Fibroblast of skin of scalp (primary cell): ENCODE measurements at places on chromosomes 5 and 9.

DNA sequence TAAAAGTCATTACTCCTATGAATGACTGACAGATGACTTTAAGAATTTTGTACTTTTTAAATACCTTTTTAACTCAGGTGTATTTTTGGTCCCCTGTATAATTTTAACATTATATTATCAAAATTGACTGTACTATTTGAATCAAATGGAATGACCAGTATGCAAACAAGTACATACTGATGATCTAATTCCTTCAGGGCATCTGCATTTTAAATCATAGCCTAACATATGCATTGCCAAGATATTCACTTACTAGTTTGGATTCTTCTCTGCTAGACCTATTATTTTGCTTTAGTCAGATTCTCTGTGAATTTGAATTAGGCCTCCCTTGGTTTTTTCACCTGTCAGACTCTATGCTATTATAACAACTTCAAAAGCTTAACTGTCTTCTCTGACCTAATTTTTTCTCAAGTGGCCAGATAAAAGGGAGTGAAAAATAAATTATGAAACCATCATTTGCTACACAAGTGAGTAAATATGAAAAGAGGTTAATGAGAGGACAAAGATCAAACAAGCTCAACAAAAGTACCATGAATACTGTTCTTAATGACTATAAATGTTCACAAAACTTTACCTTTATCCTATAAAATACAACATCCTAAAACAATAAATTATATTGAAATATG, 1505.2 kb upstream of the CDH9 start:
- DNase-seq: no peak

- DNase-seq: peak; percentile 84
These were observed 830 bp downstream of the TRAF1 start for GRCh38 chr9:120925535-120926396.

- DNase-seq: no peak
These were observed 9.2 kb upstream of the LCN15 start for GRCh38 chr9:136773386-136774044.

DNA sequence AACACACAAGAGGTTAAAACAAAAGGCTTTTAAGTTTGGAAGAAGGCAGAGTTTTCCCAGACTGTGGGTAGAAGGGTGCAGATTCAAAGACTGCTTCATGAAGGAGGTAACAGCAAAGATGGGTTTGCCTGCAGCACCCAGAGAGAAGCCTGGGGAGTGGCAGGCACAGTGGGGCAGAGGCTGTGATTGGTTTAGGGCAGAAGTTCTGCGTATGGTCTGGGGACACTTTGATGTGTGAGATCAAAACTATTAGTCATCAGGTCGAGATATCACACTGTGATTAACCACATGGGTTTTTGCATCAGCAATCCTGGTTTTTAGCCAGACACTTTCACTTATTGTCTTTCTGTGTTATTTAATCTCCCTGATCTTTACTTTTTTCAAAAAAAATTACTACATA, 188.8 kb upstream of the GLRA1 start:
- no peak for DNase-seq

DNA sequence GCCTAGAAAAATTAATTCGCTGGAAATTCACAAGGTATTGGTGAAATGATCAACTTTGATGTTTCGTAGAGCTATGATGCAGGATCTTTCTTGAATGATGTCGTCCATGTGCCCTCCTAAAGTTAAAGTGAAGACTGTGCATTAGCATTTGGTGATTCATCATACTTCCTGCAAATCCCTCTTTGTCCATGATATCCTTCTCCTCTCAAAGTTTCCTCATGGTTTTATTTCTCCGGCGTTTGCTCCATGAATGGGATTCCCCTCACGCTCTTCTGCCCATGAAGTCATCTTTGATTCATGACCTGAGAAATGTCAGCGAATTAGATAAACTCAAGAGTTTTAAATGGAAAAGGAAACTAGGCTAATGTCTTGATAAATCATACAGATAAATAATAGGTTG, 372.7 kb downstream of the PSAT1 start:
- no peak for DNase-seq

DNA sequence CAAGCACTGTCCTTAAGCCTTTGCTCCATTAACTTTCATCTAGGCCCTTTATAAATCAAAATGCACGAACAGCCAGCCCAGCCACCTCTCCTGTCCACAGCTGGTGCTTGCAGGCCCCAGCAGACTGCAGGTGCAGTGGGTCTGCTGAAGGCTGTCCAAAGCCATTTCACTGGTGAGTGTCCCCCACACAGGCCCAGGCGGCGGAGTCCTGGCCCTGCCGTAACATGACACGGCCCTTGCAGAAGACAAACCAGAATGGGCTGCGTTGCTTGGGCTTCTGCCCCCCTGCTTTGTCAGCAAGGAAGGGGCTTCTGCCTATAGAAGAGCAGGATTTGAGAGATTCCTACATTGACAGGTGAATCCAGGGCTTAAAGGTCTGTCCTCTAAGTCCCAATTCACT, 188.6 kb downstream of the NR3C1 start:
- DNase-seq: no peak
